ENCODE measurements at places on chromosomes 16 and 17.

DNA sequence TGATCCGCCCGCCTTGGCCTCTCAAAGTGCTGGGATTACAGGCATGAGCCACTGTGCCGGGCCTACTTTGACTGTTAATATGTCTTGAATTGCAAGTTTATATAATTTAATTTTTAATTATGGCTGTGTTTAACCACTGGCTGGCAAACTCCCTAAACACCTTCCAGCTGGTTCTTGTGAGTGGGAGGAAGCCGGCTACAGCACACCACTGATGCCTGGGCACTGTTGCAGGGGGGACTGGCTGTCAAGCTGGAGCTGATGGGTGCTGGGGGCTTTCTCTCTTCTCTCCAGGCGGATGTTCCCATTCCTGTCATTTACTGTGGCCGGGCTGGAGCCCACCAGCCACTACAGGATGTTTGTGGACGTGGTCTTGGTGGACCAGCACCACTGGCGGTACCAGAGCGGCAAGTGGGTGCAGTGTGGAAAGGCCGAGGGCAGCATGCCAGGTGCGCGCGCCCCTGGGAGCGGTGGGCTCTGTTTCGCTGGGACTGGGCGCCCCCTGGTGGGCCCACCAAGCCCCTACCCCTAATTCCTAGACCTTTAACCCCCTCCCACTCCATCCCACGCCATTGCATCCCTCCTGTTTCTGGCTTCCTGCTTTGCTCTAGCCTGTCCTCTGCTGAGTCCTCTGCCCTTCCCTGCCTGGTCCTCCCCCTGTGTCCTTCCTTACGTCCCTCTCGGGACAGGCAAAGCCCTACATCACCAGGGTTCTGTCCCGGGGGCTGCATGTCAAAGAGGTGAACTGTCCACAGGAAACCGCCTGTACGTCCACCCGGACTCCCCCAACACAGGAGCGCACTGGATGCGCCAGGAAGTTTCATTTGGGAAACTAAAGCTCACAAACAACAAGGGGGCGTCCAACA is 9.5 kb downstream of the TBX21 start:
- DNase-seq: no peak

- peak; percentile 23 for DNase-seq
Observed at GRCh38 chr17:77634710-77635109, 323.8 kb upstream of the TNRC6C start.

GRCh38 chr17:72470121-72470705 is 349.4 kb downstream of the SOX9 start:
- no peak for DNase-seq

DNA sequence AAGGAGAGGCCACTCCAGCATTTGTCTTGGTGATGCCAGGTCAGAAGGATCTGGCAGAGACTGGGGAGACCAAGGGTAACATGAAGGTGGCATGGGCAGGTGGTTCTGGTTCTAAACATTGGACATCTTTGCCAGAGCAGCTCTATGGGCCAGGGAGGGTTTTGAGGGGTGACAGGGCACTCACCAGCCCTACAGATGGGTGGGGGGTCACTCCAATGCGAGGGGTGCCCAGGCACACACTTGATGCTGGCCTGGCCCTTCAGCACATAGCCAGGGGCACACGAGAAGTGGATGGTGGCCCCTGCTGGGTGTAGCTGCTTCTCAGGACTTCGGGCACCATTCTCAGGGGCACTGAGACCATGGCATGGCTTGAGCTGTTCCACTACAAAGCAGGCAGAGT is 5.5 kb upstream of the PHF12 start:
- no peak for DNase-seq
